ENCODE measurements at places on chromosomes 7 and 10. TPM values are rescaled to one million over a fixed set of nuclear protein-coding genes. Genes with fewer than 3 reads are reported as not detected.

DNA sequence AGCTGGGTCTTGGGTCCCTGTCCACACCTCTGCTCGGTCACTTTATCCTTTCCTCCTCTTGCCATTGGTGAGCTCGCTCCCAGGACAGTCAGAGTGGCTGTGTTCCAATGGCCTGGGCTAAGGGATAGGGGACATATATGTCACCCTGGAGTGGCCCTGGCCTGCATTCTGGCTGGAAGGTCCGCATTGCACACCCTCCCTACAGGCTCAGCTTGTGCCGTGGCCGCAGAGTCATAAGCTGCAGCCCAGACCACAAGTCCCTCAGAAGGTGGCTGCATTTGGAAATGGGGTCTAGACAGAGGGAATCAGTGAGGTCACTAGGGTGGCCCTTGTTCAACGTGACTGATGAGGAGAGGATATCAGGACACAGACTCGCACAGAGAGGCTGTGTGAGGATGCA, 363.8 kb upstream of the SHH start:
- no peak overlapping the region for H3K27ac ChIP-seq
- H3K36me3 ChIP-seq: no peaks in the 10 kb centered on the region
- no peak overlapping the region for H3K4me3 ChIP-seq
- peaks cover 66% of the 10 kb centered on the region for H3K27me3 ChIP-seq
- DNase-seq: no peak
- no peaks in the 10 kb centered on the region for H3K4me1 ChIP-seq

- no peaks in the 10 kb centered on the region for H3K27me3 ChIP-seq
- H3K4me3 ChIP-seq: no peak overlapping the region
- no peak for DNase-seq
- H3K4me1 ChIP-seq: peaks cover 5% of the 10 kb centered on the region
- H3K27ac ChIP-seq: no peak overlapping the region
- H3K36me3 ChIP-seq: no peaks in the 10 kb centered on the region
Observed at GRCh38 chr10:80660266-80660665, 122.6 kb downstream of the SH2D4B start.

Gene CLRN3
- total RNA-seq: not detected

DNA sequence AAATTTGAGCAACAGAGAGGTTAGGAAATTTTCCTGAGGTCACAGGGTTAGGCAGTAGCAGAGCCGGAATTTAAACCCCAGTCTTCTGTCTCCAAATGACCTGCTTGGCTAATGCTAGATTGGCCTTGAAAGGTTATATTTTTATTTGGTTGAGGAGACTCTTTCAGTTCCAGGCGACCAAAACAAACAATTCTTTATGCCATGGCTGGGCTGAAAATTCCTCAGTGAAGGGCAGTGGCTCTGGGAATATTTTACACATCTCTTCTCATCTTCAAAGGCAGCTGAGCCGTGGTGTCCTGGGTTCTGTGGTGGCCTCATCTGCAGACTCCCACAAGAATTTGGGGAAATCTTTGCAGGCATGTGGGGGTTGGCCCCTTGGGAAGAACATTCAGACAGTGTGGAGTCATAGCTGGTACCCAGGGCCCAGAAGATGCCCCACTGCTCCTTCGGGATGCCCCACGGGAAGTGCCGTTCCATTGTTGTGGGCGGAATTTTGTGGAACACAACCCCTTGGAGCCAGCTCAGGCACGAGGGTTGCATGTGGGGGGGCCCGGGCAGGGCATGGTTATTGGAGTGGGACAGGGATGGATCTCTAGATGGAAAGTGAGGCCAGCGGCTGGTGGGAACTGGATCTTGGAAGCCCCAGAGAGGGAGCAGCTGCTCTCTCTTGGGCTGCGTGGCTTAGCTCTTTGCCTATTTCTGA, 33.2 kb downstream of the RPS24 start:
- DNase-seq: no peak
- H3K4me3 ChIP-seq: no peak overlapping the region
- H3K27ac ChIP-seq: no peak overlapping the region
- H3K27me3 ChIP-seq: no peaks in the 10 kb centered on the region
- no peaks in the 10 kb centered on the region for H3K4me1 ChIP-seq

DNA sequence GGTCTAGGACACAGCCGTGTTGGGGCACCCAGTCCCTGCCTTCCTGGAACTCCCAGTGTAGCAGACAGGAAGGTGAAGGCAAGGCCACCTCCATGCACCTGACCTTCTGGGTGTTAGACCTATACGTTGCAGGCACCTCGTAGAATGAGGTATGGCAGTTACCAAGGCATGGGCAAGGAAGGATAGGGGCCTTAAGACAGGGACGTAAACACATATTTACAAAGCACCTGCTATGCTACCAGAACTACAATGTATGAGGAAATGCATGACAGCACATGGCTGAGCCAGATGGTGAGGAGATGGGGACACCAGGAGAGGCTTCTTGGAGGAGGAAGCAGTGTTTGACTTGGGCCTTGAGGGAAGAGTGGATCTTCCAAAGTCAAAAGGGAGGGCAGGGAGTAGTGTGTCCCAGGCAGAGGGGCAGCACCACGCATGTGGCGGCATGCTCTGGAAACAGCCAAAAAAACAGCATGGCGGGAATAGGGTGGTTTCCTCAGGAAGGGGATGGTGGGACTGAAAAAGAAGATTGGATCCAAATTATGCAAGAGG, 231.2 kb downstream of the FANK1 start:
- H3K27ac ChIP-seq: no peak overlapping the region
- no peaks in the 10 kb centered on the region for H3K27me3 ChIP-seq
- H3K4me1 ChIP-seq: peaks cover 17% of the 10 kb centered on the region
- H3K36me3 ChIP-seq: no peaks in the 10 kb centered on the region
- no peak overlapping the region for H3K4me3 ChIP-seq

DNA sequence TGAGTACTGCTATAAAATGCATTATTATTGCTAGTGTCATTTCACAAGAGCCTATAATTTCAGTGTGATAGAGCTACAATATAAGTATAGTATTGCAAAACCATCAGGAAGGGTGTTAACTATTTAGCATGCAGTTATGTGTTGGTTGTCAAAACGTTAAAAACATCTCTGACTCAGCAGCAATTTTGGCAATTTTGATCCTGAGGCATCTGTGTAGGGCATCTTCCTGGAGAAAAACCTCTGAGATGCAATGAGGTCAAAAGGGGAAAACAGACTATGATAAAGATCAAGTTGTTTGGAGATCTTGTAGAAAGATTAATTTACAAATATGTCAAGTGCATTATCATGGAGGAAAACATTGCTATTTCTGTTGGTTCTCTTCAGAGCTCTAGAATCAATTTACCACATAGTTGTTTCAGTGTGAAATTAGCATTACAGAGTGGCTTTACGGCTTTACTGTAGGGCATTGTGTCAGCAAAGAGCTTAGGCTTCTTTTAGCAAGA, 5.3 kb downstream of the CFTR start:
- H3K27me3 ChIP-seq: peaks cover 6% of the 10 kb centered on the region
- no peak for DNase-seq
- H3K27ac ChIP-seq: no peak overlapping the region
- no peaks in the 10 kb centered on the region for H3K4me1 ChIP-seq
- no peaks in the 10 kb centered on the region for H3K36me3 ChIP-seq
- H3K4me3 ChIP-seq: no peak overlapping the region

Data from A673 (cell line).